Stimulated activated CD4-positive, alpha-beta T cell treated with anti-CD3 and anti-CD28 coated beads, Interleukin-1b, Interleukin-23, amount 100 ng/mL, for 24 hours (primary cell): ENCODE measurements at places on chromosomes 11 and 22.
A peak's percentile ranks its signal among the peaks of the same experiment; 100 is the strongest.

DNA sequence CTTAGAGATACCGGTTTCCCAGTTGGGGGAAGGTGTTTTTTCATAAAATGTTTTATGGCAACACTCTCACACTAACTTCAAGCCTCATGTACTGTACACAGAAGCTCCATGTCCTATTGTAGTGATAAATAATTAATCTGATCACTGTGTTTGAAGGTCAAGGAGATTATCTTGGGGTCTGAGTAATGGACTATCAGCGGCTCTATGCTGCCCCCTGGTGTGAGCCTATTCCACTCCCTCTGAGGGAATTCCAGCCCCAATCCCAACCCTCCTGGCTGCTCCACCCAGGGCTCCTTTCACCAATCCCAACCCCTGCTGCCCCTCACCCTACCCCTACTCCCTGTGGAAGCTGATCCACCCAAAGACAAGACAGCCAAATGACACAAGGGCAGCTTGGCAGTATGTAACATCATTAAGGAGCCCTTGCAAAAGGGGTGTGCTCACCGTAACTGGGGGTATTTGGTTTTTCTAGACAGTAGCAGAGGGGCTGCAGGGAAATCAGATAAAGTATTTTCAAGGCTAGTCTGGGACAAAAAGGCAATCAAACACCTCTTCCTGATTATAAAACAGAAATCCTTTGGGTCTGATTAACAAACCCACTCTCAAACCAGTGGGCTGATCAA lies 22.3 kb downstream of the HPS4 start:
- peak; percentile 25 for DNase-seq

DNA sequence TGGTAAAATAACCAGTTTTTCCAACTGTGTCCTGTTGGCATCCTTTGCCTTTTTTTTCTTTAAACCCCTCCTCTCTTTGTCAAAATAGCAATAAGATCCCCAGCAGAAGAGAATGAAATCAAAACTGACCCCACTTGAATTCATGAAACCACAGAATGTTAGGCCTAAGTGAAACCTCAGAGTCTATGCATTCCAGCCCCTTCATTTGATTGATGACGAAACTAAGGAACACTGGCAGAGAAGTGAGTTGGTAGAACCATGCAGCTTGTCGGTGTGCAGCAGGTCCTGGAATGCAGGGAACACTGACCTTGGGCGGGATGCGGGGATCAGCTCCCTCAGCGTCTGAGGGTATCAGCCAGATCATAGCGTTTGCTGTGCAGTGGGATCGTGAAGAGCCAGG lies 57.5 kb downstream of the GRK3 start:
- DNase-seq = no peak

DNA sequence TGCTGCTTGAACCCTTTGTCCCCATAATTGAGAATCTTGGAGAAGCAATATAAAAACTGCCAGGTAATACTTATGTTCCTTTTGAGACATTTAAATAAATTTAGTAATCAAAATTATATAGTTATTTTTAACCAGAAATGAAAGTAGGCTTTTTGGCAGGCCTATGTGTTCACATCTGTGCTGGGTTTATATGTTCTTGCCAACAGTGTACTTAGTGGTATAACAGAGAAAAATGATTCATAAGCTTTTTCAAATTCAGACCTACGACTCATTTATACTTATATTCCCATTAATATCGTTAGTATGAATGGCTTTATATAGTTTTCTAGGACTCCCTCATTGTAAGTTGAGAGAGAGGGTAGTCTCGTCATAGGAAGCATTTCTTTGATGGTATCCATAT lies 79.0 kb downstream of the DDX10 start:
- DNase-seq = no peak

DNA sequence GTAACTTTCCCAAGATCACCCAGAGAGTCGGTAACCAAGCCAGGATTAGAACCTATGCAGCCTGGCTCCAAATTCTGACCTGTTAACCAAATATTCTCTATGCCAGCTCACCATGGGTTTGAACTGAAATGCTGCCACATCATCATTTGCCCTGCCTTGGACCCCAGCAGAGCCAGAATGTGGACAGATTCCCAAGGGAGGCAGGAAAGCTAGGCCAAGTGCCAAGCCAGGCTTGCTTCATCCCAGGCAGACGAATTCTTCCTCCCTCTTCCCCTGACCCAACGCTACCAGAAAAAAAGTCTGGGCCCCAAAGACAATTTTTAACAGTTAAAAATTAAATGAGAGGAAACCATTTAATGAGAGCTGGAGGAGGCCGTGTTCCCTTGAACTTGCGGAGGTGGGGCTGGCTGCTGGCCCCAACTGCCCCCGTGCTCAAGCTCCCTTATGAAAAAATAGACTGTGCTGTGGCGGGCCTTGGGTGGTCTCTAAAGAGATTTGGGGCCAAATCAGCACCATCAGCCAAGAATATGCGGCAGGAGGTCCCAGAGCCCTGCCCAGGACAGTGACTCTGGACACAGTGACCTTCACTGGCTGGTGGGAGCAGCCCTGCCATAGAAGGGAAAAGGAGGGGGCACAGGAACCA lies 184.1 kb upstream of the SYT13 start:
- no peak for DNase-seq

GRCh38 chr11:45388472-45388871 lies 102.3 kb upstream of the SYT13 start:
- DNase-seq = no peak

DNA sequence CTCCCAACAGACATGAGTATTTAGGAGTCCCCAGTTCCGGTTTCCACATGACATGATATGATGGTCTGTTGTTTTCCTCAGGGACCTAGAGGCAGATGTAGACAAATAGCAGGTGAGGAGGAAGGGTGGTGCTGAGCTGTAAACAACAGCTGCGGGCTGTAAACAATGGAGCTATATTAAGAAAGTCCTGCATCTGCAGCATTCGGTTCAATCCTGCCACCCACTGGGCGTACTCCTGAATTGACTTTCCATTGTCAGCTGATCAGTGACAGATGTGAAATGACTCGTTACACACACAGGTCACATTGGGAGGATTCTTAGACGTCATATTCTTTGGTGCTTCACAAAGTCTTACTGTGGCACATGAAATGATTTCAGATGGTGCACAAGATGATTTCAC lies 26.8 kb upstream of the RAG1 start:
- no peak for DNase-seq

DNA sequence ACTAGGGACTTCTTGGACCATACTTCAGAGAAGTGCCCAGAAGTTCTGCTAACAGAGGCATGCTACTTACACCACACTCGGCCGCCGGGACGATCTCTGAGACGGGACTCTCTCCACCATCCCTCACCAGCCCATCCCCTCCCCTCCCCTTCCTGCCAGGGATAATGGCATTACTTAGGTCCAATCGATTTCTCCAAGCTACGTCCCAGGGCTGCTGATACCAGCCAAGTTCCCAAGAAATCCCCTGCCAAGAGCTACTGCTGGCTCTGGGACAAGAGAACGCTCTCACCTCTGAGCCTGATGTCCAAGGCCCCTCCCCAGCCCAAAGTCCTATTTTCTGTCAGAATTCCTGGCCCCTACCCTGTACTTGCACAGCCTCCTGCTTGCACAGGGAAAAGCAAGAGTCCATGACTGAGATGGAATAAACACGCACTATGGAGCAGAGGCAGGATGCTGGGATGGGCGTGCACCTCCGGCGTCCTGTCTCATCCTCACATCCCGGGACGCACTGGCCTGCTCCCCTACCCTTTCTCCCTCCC lies 42.7 kb downstream of the GDPD5 start:
- no peak for DNase-seq

DNA sequence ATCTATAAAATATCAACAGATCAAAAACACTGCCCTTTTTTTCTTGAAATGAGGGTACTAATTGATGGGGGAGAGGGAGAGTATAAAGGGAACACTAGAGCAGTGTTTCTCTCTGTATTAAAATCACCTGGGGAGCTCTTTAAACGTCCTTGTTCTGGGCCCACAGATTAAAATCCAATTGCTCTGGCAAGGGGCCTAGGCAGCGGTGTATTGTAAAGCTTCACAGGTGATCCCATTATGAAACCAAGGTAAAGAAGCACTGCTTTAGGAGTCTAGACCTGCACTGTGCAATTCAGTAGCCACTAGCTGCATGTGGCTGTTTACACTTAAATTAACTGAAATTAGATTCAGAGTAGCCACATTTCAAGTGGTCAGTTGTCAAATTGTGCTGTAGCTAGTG lies 3.0 kb downstream of the AQP11 start:
- DNase-seq = no peak

DNA sequence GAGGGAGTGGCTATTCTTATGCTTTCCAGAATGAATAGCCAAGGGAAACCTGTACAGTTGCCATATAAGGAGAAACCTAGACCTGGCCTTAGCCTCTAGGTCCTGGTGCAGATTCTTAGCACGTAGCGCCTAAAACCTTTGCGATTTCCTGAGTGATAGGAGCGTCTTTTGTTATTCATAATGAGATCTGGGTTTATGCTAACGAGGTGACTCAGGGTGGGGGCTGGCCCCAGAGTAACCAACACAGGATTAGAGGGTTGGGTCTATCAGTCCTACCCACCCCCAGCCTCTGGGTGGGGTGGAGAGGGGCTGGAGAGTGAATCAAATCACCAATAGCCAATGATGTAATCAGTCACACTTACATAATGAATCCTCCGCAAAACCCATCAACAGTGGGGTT lies 73.4 kb upstream of the PARVG start:
- peak; percentile 5 for DNase-seq

DNA sequence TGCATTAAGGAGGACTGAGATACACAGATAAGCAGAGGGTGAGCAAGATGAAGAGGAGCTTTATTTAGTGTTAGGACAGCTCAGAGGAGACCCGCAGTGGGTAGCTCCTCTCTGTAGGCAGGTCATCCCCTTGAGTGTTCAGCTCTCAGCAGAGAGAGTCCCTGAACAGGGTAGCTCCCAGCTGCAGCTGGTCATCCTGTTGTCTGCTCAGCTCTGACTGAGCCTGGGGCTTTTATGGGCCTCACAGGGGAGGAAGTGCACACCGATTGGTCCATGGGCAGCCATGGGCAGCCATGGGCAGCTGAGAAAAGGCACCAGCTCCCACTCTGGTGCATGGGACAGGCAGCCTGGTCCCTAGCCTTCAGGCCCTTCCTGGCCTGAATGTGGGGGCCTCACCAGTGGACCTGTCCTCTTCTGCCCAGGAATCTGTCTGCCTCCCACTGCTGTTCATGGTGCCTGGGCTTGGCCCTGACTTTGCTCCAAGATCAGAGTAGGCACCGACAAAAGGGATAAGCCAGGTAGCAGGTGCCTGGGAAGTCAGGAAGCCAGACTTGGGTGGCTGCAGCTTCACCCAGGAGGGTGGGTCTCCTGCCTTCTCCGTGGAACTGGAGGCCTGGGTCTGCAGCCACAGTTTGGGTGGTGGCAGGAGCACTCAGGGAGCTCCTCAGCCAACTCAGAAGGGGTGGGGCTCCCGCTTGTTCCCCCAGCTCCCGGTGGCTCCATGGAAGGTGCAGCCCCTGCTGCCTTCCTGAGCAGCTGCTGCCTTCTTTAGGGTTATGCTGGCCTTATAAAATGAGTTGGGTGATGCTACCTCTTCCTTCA lies 54.7 kb downstream of the MYEOV start:
- DNase-seq = no peak

GRCh38 chr22:44422746-44423380 lies 75.2 kb downstream of the RTL6 start:
- DNase-seq = no peak

- no peak for DNase-seq
Observed at GRCh38 chr11:133742353-133742752, 103.0 kb downstream of the SPATA19 start.

GRCh38 chr11:75147191-75147874 lies 3.6 kb upstream of the SLCO2B1 start:
- no peak for DNase-seq
